ENCODE measurements at places on chromosomes 13 and 19.

GRCh38 chr19:50402544-50403301, 16.0 kb upstream of the SPIB start:
- no peak for DNase-seq

- DNase-seq: no peak
Measured at GRCh38 chr19:296476-297225, 5.4 kb upstream of the PLPP2 start.

GRCh38 chr19:39729594-39729993, 8.2 kb downstream of the CLC start:
- DNase-seq: no peak

DNA sequence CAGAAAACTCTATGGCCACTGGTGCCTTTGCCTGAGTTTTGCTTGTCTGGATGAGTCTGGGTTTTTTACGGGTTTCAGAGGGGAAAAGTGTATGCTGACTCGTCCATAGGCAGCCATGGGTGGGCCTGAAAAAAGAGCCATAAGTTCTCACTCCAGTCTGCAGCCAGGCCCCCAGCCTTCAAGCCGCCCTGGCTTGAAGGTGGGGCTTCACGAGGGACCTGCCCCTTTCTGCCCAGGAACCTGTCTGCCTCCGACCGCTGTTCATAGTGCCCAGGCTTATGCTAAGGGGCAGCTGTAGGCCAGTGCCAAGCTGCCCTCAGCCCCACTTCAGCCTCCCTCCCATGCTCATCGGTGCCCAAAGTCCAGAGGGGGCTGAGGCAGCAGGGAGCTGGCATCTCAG, 385.2 kb downstream of the PCDH9 start:
- no peak for DNase-seq

DNA sequence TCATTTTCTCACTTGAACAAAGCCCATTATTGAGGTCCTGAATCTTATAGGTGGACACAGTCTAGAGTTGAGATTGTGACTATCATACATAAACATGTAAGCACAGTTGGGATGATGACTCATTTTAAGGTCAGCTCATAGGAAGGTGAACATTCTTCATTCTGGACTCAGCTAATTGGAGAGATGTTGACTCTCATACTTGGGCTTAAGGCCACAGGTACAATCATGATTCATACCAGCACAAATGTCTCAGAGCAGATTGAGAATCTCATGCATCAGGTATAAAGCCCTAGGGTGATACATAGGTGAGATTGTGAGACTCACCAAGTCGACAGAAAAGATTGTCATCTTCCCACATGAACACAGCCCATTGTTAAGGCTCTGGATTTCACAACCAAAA, 62.3 kb upstream of the ZNF724 start:
- no peak for DNase-seq

DNA sequence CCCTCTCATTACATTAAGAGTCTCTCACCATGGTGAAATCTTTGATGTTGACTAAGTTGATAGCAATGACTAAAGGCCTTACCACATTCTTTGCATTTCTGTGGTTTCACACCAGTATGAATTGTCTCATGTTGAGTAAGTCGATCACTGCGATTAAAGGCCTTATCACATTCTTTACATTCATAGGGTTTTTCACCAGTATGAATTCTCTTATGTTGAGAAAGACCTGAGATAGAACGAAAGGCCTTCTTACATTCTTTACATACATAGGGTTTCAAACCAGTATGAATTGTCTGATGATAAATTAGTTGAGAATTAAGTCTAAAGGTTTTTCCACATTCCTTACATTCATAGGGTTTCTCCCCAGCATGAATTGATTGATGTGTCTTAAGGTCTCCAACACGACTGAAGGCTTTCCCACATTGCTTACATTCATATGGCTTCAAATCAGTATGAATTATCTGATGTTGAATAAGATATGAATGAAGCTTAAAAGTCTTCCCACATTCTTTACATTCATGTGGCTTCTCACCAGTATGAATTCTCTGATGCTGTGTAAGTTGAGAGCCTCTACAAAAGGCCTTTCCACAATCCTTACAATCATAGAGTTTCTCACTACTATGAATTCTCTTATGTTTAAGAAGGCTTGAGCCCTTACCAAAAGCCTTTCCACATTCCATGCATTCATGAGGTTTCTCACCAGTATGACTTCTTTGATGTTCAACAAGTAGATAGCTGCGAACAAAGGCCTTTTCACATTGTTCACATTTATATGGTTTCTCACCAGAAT, 45.6 kb downstream of the ZNF283 start:
- DNase-seq: no peak

DNA sequence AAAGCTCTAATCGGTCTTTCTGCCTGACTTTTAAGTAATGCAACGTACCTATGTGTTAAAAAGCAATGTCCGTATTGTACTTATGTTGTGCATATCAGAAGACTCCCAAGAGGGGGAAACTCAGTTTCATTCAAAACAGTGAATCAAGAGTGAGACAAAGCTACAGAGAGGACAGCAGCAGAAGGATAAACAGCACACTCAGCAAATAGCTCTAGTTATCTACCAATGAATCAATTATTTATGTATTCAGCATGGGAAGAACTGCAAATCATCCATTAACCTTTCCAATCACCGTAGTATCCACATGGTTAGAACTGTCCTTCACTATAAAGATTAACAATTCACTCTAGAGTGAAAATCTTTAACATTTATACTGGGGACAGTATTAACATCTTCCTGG, 36.7 kb upstream of the SOHLH2 start:
- no peak for DNase-seq

DNA sequence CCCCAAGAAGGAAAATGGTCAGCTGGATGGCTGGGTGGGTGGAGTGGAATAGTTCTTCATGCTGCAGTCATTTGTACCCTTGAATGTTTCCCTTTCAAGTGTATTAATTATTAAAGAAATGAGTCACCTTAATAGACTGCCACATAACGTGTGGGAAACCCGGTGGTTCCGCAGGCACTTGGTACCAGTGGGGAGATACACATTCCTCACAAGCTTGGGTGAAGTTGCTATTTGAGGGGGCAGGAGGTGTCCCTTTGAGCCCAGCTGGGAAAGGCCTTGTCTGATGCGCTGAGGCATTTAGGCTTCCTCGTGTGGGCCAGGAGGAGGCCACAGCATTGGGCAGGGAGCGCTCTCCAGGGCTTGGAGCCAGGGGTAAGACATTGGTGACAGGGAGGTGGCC, 57.7 kb downstream of the ATP8A2 start:
- no peak for DNase-seq

Measured in HTR-8/SVneo (cell line).